T-helper 2 cell (primary cell): ENCODE measurements at places on chromosomes 3 and 15.

GRCh38 chr3:82261013-82261412 lies 499.6 kb upstream of the GBE1 start:
- no peak for DNase-seq

- DNase-seq = no peak
Observed at GRCh38 chr3:143000528-143000927, 842 bp upstream of the U2SURP start.

DNA sequence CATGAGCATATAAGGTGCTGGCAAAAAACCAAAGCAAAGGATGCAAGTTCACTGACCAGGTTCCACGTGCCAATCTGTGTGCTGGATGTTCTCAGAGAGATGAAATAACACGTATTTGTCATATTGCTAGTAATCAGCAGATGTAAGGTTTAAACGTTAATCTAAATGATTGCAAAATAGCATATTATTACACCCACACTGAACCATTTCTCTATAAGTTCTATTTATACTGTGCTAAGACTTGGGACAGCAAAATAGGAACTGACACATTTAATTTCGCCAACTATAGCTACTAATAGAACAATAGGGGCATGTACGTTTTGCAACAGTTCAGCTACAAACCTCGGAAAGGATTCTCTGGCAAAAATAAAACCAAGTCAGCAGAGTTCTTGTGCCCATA lies 350.3 kb upstream of the ZNF385D start:
- DNase-seq = no peak

GRCh38 chr3:154536751-154537150 lies 106.8 kb upstream of the GPR149 start:
- no peak for DNase-seq

DNA sequence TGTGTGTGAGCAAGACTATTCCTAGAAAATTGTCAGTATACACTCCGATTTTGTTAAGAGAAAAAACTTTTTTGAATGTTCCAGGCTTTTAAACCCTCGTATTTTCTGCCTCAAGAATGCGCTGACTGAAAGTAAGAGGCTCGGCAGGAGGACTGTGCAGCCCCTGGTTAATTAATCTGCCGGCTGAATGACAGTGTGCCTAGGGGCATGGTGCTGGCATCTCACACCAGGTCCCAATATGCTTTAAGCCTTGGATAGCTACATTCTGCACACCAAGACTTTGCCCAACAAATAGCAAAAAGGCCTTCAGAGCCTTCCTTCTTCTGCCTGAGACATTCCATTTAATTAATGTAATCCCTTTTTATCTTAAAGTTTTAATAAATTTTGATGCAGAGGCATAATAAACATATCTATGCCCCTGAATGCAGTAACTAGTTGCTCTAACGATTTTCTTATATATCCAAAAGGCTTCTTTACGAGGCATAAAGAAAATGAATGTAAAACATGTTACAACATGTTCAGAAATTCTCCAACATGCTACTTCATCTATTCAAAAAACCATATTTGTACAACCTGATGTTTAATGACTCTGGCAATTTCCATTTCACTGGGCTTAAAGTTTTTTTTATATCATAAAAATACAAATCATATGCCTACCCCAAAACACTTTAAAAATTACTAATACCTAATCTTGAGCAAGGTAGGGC lies 37.9 kb downstream of the DPH6 start:
- no peak for DNase-seq

DNA sequence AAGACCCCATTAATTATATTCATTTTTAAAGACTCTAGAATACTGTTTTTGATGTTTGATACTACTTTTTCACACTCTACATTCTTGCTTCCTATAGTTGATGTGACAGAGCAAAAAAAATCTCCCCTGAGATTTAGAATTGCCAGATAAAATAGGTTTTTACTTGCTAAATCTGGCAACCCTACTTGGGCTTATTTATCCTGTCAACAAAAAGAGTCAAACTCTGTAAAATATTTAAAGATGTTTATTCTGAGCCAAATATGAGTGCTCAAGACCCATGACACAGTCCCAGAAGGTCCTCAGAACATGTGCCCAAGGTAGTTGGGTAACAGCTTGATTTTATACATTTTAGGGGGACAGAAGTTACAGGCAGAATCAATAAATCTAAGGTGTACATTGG lies 72.3 kb downstream of the DAPK2 start:
- DNase-seq = no peak

GRCh38 chr15:59240036-59240435 lies 33.4 kb downstream of the LDHAL6B start:
- no peak for DNase-seq

DNA sequence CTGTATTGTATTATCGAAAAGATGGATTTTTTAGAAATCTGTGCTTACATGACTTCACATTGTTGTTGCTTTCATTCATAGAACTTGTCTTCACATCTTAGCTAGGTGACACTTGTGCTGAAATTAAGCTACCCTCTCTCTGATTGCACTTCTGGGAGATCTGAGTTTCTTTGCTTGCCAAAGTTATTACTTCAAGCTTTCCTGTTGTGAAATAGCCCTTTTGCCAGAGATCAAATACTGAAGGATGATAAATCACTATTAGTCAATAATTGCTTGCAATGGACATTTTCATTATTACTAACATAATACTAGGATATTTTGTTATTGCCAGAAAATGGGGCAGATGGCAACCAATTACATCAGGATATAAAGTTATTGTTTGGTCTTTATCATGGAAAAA lies 34.7 kb downstream of the PIK3CA start:
- no peak for DNase-seq

DNA sequence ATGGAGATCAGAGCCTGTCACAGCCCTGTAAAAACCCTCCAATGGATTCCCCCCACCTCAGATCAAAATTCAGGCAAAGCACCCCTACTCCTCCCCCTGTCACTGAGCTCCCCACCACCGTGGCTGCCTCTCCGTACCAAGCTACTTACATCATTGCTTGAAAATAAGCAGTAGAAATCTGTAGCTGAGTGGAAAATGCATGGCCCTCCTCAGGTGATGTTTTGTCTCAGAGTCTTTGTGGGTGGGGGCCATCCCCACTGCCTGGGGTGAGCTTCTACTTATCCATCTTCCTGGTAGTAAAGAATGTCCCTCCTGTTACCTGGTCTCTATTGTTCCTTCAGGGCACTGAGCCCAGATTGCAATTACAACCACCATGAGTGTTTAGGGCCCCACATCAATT lies 34.5 kb downstream of the SLCO2A1 start:
- no peak for DNase-seq

DNA sequence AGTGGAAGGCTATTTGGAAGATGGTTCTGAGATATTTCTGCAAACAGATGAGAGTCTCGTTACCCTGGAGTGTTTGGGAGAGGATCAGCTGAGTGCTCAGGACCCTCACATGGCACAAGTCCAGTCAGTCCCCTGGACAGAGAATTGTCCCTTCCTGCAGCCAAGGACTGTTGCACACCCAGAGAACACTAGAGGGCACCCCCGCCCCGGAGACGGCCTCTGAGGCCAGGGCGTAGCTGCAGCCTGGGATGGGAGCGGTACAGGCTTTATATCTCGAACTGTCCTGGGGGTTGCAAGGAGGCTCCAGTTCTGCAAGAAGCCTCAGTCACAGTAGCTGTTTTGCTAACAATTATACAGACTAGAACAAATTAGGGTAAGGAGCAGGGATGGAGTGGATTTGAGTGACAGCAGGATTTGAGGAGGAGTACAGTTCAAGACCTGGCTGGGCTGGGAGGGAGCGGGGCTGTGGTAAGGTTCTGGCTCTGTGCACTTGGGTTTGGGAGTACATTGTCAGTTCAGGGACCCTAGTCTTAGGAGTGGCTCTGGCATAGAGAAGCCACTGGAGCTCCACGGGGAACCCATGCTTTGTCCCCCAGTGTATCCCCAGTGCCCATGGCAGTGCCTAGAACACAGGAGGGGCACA lies 67.6 kb upstream of the HACD2 start:
- no peak for DNase-seq

DNA sequence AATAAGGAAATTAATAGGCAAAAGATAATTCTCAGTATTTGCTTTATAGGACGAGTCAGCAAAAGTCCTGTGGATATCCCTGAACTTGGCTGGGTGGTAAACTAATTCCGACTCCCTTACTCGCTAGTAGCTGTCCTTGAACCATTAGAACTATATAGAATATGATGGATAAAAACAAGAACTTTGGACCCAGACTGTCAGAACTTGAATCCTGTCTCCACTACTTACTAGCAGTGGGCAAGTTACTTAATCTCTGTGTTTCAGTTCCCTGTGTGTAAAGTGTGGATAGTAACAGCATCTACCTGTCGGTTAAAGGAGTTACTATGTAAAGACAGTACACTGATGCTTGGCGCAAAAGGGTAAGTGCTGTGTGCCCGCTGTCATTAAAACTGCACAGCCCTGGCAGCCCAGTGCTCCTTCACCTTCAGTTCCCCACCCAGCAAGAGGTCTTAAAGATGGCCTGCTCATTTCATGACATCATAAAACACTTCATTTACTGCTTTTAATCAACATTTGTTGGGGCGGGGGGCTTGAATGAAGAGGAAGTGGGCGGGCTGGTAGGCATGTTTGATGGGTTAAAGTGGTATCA lies 7.3 kb downstream of the TPM1 start:
- DNase-seq = no peak

DNA sequence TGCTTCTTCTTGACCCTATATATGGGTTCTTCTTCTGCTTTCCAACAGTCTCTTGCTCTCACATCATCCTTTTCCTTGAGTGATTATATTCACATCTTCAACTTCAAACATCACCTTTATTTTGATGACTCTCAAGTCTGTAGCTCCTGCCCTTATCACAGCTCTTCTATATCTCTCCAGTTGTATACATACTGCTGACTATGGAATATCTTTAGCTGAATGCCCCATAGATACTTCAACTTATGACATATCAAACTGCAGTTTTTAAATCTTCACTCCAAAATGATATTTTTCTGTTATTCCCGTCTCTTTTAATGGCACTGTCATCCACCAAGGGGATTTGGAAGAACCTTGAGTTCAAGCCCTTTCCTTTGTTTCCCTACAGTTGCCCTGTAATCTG lies 139.1 kb downstream of the ZBTB20 start:
- no peak for DNase-seq

DNA sequence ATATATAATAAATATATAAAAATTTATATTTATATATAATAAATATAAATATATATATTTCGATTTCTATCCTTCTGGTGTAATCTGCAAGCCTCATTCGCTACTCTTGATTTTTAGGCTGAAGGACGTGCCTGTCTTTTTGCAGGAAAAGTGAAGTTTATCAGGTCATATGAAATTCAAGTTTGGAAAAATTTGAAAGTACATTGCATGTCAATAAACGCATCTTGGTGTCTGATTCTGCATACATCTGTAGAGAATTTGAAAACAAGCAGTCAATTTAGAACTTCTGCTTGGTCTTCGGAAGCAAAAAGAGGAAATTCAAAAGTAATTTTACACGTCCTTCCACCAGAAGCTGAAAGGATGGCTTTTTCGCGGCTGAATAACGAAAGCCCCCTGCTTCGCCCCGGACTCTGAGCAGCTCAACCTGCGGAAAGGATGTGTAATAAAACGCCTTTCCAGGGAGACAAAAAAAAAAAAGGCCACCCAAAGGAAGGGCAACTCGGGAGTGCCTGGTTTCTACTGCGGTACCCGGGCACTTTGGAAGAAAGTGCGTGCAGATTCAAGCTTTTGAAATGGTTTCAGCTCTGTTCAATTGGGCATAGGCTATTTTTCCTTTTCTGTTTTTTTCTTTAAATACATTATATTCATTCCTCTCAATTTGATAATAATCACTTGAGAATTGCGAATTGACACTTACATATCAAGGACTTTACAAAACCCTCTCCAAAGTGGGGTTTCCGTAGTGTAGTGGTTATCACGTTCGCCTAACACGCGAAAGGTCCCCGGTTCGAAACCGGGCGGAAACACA lies 1.5 kb upstream of the MYNN start:
- peak; percentile 19 for DNase-seq

DNA sequence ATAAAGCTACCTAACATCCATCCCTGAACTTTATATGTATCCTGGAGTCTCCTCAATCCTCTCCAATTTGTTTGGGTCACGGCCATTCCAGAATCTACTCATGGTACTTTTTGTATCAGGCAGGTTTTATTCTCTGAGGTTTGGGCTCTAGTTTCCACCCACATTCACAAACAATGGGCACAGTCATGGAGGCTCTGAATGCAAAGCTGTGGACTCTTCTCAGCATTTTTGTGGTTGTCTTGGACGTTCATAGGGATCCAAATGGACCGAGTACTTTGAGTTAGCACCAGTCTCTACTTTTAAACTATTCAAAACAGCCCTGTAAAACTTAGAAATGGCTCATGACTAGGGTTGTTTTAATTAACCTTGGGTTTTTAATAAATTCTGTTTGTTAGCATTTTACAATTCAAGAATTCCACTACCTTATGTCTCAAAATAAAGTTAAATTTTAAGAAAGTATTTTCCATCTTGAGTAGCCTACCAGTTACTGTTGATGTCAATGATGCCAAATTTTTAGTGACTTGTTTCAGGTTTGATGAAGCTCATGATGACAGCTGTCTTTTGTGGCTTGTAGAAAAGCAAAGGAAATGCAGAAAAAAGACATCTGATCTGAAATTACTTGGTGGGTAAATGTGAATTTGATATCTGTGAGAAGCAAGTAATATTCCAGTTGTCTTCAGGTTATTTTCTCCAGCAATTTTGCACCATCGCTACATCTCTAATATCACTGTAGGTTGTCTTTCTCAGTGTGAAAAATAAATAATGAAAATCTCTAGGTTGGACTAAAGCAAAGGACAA lies 275.7 kb upstream of the THBS1 start:
- no peak for DNase-seq

GRCh38 chr3:53216723-53217122 lies 39.1 kb downstream of the TKT start:
- DNase-seq = no peak

- DNase-seq = no peak
Observed at GRCh38 chr15:25176991-25177954, 222.5 kb downstream of the SNRPN start.

DNA sequence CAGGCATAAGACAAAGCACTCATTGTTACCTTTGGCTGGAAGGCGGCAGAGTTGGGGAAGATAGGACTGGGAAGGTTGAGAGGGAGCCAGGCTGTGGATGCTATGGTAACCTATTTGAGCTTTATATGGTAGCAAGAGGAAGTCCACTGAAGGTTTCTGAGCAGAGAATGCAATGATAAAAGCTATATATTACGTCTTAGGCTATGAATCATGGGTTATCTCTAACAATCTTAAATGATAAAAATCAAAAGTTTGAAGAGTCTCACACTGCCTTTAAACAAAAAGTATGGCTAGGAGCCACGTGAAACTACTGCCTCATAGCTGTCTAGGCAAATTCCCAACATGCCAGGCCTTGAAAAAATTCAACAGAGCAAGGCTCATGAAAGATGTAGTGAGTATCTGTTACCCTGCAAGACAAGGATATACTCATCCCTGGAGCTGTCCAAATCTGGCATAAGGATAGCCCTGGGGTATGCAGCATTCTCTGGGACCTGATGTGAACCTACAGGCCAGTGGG lies 4.1 kb downstream of the P3H2 start:
- no peak for DNase-seq

DNA sequence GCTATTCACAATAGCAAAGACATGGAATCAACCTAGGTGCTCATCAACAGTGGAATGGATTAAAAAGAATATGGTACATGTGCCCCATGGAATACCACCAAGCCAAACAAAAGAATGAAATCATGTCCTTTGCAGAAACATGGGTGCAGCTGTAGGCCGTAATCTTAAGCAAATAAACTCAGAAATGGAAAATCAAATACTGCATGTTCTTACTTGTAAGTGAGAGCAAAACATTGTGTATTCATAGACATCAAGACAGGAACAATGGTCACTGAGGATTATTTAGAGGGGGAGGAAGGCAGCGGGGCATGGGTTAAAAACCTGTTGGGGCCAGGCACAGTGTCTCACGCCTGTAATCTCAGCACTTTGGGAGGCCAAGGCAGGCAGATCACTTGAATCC lies 304.7 kb upstream of the ROBO2 start:
- no peak for DNase-seq
